ENCODE measurements at places on chromosomes 1 and 21.
A peak's percentile ranks its signal among the peaks of the same experiment; 100 is the strongest.

- no peak for DNase-seq
These were observed 276.9 kb downstream of the PTBP2 start for GRCh38 chr1:96998466-96998865.

- DNase-seq: no peak
These were observed 127.7 kb downstream of the TGFB2 start for GRCh38 chr1:218472885-218473284.

- no peak for DNase-seq
These were observed 29.3 kb downstream of the SORT1 start for GRCh38 chr1:109368464-109368863.

- DNase-seq: no peak
These were observed 82.3 kb downstream of the NOTCH2 start for GRCh38 chr1:119987112-119987511.

- DNase-seq: no peak
These were observed 8.7 kb upstream of the SFPQ start for GRCh38 chr1:35201631-35202030.

DNA sequence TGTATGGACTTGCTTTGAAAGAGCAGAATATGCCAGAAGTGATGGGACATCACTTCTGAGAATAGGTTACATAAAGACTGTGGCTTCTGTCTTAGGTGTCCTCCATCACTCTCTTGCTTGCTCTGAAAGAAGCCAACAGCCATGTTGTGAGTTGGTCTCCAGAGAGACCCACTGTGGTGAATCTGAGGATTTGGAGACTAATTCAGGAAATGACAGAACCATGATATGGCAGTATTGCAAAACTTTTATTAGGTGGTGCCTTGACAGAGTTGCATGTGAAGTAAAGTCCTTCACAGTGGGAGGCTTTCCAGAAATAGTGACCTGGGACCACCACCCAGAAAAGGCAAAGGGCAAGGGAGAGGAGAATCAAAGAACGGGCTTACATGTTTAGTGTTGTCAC is 628.6 kb downstream of the KCNT2 start:
- DNase-seq: no peak

DNA sequence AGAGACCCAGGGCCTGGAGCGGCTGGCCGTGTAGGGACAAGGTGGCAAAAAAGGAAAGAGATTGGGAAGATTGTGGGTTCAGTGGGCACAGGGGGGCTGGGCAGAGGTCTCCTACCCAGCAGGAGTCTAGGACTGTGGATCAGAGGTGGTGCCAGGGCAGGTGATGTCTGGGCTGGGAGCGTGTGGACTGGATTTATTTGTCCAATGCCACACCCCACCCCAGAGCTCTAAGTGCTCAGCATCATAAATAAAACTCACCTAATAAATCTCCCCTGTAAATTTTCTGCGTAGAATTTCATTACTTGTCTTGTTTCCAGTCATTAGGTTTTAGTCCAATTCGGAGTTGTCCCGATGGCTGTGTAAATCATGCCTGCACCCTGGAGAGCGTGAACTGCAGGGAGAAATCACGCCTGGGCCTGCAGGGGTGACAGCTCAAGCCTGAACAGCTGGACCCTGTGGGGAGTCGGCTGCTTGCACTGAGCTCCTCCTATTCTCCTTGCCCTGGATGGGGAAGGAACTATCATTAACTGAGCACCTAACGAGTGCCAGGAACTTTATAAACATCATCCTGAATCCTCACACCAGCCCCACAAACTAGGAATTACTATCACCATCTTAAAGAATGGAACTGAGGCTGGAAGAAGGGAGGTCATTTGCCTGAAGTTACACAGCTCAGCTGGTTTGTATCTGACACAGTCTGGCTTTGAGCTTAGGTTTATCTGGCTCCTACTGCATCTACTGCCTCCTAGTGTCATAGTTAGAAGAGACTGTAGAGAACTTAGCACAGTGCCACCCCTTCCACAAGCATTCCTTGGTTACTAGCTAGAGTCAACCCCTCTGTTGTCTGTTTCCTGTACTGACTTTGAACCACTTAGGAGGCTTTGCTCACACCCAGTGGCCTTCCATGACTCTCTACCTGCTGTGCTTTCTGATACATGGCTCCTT is 25.0 kb upstream of the POU3F1 start:
- DNase-seq: peak; percentile 28

Data from Jurkat, Clone E6-1 (cell line).